Heart right ventricle (tissue), 16 donors: ENCODE measurements at places on chromosomes 7 and 10.
A peak's percentile ranks its signal among the peaks of the same experiment; 100 is the strongest.

- DNase-seq = no peak
Observed at GRCh38 chr7:156533420-156533819, 107.2 kb upstream of the RNF32 start.

DNA sequence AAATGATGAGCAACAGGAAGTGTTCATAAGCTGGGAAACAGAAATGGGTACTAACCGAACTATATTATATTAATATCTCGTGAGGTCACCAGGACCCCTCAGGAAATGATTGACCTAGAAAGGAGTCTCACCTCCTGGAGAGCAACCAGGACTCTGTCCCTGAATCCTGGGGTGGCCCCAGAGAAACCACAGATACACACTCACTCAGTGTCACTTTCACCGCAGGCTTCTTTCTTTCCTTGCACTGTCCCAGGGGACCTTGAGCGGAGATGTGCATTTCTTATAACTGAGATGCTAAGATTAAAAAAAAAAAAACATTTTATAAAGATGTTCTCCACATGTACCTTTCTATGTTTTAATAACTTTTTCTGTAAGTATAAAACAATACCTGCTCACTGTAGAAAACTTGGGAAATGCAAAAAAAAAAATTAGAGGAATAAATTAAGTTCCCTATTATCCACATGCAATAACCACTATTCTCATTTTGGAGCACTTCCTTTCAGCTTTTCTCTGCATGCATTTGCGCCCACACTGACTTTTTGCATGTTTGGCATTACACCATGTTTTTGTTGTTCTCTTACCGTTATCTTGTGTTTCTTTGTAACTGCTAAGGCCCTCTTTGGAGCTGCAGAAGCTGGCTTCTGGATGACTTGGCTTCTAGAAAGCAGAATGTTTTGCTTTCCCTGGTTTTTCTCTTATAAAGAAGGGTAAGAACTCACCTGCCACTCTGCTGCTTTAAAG lies 15.0 kb downstream of the NOD1 start:
- no peak for DNase-seq

GRCh38 chr7:119596651-119597050 lies 676.3 kb upstream of the KCND2 start:
- DNase-seq = no peak

- DNase-seq = peak; percentile 34
Observed at GRCh38 chr10:44056206-44056605, 328.7 kb downstream of the CXCL12 start.

- DNase-seq = no peak
Observed at GRCh38 chr10:9211228-9211627, 1156.7 kb downstream of the GATA3 start.

DNA sequence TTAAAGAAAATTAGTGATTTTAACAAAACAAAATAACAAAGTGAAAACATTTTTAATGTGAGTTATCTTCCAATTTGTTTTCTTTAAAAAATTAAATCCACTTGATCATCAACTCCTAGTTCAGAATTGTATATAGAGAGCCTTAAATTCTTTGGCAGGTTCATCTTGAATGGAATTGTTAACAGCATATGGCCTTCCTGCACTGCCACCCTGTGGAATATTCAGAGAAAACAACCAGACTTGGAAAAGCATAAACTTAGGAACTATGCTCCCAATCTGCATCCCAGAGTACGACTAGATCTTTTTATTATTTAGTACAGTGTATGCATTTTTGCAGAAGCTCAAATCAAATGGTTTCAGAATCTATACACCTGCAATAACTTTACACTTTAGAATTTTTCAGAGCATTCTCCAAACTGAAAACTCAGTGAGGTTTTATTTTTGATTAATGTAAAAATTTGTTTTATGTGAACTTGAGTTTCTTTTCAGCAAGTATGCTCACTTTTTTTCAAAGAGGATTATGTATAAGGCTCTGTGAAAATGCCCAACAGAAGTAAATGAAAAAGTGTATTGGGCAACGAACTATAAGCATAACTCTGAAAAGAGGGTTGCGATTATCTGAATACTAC lies 44.9 kb upstream of the ANK3 start:
- peak; percentile 40 for DNase-seq

GRCh38 chr7:94061326-94061725 lies 57.2 kb upstream of the BET1 start:
- no peak for DNase-seq

DNA sequence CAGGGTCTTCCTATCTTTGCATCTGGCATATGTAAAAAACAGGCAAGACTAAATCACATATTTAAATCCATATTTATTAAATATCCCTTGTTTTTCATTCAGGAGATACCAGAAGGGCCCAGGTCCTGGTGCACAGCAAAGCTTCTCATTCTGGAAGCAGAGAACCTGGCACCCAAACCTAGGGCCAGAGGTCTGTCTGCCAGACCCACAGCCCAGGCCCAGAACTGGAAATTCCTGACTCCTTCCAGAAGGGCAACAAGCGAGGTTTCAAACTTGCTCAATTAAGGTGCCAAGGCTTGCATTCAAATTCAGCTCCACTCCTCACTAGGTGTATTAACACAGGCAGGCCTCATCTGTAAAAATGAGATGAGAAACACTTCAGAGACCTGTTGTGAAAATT lies 4.2 kb upstream of the MYO1G start:
- no peak for DNase-seq

DNA sequence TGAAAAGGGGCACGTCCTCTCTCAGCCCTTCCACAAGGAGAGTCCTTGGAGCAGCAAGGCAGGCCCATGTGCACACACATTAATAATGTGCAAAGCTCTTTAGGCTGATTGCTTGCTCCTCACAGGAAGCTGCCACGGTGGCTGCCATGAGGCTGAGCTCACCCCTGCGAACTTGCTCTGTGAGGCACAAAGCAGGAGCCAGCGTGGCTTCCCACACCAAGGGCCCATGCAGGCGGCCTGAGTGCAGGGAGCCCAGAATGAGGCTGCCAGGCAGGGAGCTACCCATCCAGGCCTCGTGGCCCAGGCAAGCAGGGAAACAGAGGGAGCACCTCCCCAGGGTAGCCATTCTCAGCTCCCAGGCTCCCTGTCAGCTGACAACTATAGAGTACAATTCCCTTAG lies 242.9 kb downstream of the GRID1 start:
- no peak for DNase-seq

GRCh38 chr7:40437936-40438634 lies 303.3 kb downstream of the SUGCT start:
- no peak for DNase-seq

- DNase-seq = no peak
Observed at GRCh38 chr7:155869784-155870076, 57.5 kb upstream of the SHH start.

GRCh38 chr10:123567984-123568739 lies 98.0 kb upstream of the GPR26 start:
- DNase-seq = no peak

GRCh38 chr10:77284797-77285196 lies 352.8 kb downstream of the KCNMA1 start:
- DNase-seq = no peak

GRCh38 chr10:46002916-46003693 lies 27.3 kb downstream of the NCOA4 start:
- DNase-seq = no peak
